NCI-H187 (cell line): ENCODE measurements at places on chromosomes 2 and 18.

DNA sequence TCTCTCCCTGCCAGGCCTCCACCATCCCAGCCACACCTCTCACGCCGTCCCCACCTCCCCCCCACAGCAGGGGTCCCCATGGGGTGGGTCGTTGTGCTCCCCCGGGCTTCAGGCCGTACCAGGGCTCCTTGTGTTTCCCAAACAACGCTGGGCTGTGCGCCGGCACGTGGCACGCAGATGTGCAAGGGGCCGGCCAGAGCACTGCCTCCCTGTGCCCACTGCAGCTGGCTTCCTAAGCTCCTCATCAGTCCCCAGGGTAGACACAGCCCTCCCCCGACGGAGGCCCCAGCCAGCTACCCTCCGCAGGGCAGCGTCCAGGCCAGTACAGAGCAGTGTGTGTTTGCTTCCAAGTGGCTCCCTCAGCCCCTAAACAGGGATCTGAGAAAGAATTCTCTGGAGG, 34.0 kb downstream of the BIN1 start:
- no peak for DNase-seq

- DNase-seq: no peak
Measured at GRCh38 chr2:42960002-42960841, 167.8 kb upstream of the HAAO start.

DNA sequence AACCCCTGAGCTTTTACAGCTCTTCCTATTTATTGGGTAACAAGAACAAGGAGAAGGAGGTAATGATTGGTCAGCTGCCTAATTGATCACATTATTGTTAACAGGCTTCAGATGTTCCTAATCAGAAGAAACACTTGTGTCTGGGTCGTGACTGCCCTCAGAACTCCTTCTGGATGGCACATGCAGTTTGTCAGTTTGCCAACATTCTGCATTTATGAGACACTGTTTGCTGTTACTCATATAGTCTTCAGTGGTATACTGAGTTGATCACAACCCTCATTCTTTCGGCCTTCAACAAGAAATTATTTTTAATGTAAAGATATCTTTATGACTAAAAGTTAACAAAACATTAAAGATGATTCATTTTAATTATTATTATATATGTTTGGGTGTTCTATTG, 95.7 kb upstream of the DOCK10 start:
- no peak for DNase-seq

DNA sequence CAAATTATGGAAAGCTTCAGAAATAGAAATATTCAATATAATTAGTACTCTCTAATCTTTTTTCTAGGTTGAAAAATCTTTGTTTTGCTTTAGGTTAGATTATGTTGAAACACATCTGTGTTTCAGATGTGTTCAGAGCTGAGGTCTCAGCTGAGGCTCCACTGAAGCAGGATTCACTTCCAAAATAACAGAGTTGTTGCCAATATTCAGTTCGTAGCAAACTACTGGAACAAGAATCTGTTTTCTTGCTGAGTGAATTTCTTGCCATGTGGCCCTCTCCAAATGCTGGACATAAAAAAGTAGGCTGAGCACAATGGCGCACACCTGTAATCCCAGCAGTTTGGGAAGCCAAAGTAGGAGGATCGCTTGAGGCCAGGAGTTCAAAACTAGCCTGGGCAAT, 8.7 kb downstream of the PHOSPHO2 start:
- DNase-seq: no peak

DNA sequence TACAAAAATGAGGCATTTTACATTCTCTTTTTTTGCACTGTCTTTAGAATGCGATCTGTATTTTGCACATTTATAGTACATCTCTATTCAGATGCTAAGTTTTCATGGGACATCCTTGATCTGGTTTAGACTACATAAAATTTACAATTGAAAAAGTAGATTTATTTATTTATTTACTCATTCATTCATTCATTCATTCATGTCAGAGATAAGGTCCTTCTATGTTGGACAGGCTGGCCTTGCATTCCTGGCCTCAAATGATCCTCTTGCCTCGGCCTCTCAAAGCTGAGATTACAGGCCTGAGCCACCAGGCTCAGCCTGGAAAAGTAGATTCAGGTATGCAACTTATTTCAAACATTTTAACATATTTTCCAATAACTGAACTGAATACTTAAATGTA, 16.0 kb upstream of the DCTN1 start:
- no peak for DNase-seq

DNA sequence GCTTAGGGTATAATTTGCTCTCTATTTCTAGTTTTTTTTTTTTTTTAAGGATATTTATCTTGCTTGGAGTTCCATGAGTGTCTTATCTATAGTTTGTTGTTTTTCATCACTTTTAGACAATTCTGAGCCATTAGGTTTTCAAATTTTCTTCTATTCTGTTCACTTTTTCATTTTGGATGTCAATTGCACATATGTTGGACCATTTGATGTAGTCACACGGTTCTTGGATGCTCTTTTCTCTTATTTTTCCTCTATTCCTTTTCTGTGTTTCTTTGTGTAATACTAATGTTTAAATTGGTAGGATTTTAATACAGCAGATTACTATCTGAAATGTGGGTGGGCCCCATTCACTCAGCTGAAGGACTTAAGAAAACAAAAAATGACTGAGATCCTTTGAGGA, 292.6 kb downstream of the CALCRL start:
- DNase-seq: no peak

GRCh38 chr18:46239549-46239948, 135.4 kb downstream of the HAUS1 start:
- DNase-seq: no peak

GRCh38 chr2:27214941-27215340, 2.2 kb upstream of the CAD start:
- no peak for DNase-seq

DNA sequence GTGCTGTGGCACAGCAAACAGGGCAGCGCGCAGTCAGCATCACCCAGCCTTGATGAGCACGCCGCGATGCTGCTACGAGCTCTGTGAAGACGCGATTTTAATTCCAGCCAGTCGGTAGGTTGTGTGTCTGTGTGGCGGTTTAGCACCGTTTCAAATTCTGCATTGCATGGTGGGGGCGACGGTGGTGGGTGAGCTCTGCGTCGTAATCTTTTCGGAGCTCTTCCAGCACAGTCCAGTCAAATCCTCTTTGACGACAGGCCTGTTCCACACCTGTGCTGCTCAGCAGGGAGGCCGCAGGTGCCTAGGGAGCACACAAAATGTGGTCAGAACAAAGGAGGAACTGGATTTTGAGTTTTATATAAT, 8.6 kb downstream of the ALLC start:
- DNase-seq: no peak

DNA sequence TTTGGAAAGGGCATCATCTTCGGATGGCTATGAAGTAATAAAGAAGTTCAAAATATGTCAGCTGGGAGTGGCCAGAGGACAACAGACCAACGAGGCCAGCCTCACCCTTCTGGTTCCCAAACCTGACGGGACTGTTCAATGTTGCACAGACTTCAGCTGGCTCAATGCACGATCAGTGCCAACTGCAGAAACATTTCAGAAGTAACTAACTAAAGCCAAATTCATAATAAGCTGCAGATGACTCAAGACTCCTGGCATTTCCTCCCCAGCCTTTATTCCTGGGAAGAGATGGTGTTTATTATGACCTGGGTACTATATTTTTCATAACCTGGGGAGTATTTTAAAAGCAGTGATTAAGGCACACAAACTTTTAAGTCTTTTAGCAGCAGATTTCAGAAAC, 3.8 kb upstream of the ATP6V1C2 start:
- no peak for DNase-seq

DNA sequence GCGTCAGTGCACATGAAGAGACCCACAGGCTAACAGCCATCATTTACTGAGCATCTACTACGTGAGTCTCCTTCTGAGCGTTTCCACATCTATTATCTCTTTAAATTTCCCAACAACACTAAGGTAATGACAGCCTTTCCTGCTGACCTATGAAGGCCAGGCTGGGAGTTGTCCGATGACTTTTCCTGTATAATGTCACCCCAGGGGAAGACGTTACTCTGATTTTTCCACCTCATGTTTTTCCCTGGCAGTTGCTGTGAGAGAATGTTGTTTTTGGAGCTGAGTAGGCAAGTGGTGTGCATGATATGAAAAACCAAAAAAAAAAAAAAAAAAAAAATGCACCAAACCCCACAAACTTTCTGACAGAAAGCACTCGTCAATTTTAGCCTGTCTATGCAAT, 207.6 kb downstream of the SLC8A1 start:
- no peak for DNase-seq

DNA sequence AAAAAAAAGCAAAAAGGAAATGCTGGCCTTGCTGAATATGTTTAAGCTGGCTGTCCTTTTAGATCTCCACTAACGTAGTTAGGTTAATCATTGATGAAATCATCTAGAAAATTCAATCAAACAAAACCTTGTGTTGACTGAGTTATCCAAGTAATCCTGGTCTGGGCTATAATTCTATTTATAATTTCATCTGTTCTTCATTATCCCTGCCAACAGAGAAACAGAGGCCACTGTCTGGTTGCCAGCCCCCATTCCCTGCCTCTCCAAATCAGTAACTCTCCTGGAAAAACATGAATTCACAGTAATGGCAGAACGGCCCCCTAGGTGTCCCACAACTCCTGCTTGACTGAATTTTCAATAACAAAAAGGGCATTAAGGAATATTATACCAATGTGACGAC, 24.6 kb downstream of the DOCK10 start:
- no peak for DNase-seq

- DNase-seq: no peak
Measured at GRCh38 chr18:49707599-49707998, 105.7 kb downstream of the ACAA2 start.

- DNase-seq: peak; percentile 2
Measured at GRCh38 chr2:74576211-74576862, 21.8 kb downstream of the DOK1 start.

- DNase-seq: no peak
Measured at GRCh38 chr18:79639072-79639829, 40.4 kb upstream of the CTDP1 start.

GRCh38 chr18:48993586-48993985, 42.8 kb upstream of the SMAD7 start:
- no peak for DNase-seq

DNA sequence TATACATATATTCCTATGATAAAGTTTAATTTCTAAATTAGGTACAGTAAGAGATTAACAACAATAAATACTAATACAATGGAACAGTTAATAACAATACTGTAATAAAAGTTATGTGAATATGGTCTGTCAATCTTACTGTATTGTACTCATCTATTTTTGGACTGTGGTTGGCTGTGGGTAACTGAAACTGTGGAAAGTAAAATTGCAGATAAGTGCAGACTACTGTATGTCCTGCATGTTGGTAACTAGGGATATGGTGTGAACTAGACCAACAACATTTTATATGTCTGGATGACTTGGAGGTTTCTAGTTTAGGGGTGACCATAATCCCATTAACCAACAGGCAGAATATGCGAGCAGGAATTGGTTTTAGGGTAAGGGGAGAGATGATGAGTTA, 23.3 kb downstream of the PHLPP1 start:
- no peak for DNase-seq

GRCh38 chr18:57359433-57359832, 7.1 kb downstream of the ST8SIA3 start:
- DNase-seq: no peak

GRCh38 chr18:50753311-50753710, 66.5 kb downstream of the MRO start:
- DNase-seq: no peak

GRCh38 chr18:35522130-35522959, 24.6 kb upstream of the INO80C start:
- no peak for DNase-seq

- DNase-seq: no peak
Measured at GRCh38 chr2:127142663-127143630, 36.0 kb upstream of the BIN1 start.

GRCh38 chr2:212259226-212259625, 279.4 kb downstream of the ERBB4 start:
- DNase-seq: no peak

GRCh38 chr18:10070561-10071000, 156.8 kb downstream of the VAPA start:
- no peak for DNase-seq

GRCh38 chr18:6731222-6731596, 1.7 kb downstream of the ARHGAP28 start:
- DNase-seq: no peak

DNA sequence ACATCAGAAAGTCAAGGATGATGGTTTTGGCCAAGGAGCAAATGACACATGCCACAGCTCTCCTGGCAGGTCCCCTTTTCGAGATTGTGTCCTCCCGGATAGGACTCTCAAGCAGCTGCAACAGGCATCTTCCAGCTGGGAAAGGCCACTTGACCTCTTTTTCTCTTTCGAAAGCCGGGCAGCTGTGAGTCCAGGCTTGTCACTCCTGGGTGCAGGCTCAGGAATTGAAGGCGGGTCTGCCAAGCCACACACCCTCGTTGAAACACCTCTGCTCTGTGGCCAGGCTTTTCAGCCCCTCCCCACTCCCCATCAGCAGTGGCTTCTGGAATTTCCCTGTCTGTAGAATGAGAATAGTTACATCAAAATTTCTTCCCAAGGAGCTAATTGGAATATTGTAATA, 98.0 kb downstream of the CCDC138 start:
- DNase-seq: no peak

GRCh38 chr2:9287400-9288045, 80.9 kb downstream of the ASAP2 start:
- no peak for DNase-seq

DNA sequence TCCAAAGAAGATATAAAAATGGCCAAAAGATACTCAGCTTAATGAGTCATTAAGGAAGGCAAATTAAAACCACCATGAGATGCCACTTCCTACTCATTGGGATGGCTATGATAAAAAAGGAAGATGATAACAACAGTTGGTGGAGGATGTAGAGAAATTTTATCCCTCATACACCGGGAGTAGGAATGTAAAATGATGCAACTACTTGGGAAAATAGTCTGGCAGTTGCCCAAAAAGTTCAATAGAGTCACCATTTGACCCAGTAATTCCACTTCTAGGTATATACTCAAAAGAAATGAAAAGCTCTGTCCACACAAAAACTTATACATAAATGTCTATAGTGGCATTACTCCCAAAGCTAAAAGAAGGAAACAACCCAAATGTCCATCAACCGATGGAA, 10.1 kb upstream of the SULT1C2 start:
- no peak for DNase-seq

DNA sequence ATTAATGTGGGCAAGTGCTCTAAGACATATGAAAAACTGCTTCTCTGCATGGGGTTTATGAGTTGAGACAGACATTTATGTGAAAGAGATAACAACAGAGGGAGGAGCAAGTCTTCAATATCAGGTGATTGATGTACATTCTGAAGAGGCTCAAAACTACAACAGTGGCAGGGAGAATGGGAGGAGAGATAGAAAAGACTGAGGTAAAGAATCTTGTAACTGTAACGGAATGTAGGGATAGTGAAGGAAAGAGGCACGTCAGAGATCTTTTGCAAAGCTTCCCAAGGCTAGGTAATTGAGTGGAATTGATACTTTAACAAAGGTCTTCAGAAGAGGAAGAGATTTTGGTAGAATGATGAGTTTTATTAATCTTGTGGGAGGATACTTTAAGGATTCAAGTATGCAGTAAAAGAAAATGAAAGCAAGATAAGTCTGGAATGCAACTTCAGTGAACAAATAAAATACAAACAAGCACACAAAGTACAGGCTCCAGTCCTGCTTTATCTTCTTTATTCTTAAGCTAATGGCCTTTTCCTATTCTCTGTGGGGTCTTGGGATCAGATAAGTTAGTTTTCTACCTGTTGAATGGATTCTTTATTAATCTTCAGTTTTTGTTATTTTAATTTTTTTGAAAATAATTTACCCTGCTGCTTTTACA, 15.0 kb downstream of the SMAD4 start:
- no peak for DNase-seq
